Myocyte (in vitro differentiated cells): ENCODE measurements at places on chromosomes 16 and 17.
A peak's percentile ranks its signal among the peaks of the same experiment; 100 is the strongest.

- DNase-seq, result peak; percentile 73
Observed at GRCh38 chr16:27676839-27677238, 126.9 kb downstream of the KATNIP start.

DNA sequence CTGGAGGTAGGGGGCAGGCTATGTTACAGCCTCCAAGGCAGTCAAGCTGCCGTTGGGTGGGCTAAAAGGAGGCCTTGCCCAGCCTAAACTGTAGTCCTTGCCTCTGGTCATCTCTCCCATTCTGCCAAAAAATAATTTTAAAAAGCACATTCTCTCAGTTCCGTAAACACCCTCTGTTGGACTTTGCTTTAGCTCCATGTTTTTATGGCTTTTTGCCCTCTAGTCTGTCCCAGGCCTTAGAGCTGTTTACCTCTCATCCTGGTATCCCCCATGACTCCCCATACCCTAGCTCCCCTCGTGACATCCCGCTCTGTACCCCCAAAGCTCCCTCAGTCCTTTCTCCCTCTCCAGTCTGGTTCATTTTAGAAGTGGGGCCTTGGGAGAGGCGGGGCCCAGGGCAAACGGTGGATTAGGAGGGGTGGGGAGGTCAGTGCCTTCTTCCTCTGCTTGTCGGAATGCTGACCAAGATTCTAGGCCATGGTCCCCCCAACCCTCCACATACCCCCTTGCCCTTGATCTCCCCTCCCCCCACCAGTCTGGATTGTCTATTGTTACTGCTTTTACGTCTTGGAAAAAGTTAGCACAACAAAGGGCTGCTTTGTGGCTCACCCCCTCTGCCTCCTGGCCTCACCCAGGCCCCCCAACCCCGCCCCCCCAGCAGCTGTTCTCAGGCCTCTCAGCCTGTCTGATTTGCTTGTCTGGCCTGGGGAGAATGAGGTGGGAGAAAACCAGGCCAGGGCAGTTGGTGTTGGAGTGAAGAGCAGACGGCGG, 18.4 kb downstream of the GJD3 start:
- peak; percentile 95 for DNase-seq

- DNase-seq, result no peak
Observed at GRCh38 chr17:11925262-11926021, 71.8 kb downstream of the ZNF18 start.

DNA sequence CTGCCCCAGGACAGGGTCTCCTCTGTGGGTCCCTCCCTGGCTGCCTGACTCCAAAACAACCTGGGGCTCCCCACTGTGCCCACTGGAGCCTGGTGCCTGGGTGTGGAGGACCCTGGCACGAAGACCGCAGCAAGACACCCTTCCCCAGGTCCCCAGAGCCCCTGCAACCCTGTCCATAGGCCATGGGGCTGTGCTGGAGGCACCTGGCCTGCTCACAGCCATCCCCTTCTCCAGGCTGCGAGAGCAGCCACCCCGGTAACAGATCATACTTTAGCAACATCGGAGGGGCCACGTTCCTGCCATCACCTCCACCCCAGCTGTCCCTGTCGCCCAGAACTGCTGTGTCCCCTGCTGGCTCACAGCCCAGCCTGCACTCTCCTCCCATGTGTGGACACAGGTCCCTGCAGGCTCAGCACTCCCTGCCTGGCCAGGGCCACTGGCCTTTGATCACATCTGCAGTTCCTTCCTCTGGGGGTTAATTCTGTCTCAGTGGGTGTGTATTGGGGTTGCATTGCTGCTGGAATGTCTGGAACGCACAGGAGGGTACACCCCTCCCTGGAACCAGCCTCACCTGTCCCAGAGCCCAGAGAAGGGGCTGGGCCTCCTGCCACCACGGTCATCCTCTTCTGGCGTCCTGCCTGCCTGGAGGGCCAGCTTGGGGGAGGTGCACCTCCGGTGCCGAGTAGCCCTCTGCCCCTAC, 12.2 kb downstream of the PPL start:
- DNase-seq, result peak; percentile 60

- DNase-seq, result no peak
Observed at GRCh38 chr17:81841866-81842265, 7.0 kb upstream of the PPP1R27 start.

DNA sequence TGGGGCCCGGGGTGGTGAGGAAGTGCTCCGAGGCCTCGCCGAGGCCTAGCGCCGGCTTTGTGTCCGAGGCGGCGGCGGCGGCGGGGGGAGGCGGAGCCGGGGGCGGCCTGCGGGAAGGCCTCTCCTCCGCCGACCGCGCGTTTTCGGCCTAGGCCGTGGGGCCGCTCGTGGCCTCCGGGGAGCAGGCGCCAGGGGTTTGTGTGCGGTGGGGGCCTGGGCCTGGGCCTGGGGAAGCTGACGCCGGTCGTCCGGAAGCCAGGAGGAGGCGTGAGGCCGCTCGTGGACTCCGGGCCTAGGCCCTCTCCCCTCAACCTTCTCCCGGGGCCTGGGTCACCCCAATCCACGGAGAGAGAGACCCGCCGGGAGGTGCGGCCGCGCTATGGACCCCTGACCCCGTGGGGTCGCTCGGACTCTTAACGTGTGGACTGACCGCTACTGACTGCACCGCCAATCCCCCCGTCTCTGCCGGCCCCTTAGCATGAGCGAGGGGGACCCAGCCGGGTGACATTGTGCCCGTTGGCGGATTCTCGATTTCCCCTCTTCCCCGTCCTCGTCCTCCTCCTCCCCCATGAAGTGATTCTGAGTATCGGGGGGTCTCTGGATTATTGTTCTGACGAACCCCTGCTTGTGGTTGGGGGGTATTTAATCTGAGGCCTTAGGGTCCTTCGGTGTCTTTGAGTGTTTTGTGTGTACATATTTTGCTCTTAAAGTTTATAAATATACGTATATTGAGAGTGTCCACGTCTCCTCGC, 660 bp downstream of the RBBP6 start:
- peak; percentile 60 for DNase-seq

DNA sequence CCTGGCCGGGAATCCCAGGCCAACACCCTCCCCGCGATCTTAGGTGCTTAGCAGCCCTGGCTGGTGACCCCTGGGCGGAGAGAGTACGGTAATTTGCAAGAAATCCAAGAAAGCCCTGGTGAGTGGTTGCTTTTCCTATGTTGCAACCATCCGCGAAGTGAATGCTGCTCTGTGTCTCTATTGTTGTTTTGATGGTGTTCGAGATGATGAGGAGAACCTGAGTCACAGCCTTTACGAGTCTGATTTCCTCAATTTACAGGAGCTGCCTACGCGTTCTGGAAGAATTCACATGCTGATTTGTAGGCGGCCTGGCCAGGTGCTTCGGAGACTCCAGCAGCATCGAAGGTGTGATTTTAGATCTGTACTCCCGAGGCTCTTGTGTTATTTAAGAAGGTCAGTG, 63.3 kb downstream of the TMEM235 start:
- DNase-seq, result no peak

GRCh38 chr16:85676466-85676865, 12.3 kb downstream of the GINS2 start:
- DNase-seq, result no peak

DNA sequence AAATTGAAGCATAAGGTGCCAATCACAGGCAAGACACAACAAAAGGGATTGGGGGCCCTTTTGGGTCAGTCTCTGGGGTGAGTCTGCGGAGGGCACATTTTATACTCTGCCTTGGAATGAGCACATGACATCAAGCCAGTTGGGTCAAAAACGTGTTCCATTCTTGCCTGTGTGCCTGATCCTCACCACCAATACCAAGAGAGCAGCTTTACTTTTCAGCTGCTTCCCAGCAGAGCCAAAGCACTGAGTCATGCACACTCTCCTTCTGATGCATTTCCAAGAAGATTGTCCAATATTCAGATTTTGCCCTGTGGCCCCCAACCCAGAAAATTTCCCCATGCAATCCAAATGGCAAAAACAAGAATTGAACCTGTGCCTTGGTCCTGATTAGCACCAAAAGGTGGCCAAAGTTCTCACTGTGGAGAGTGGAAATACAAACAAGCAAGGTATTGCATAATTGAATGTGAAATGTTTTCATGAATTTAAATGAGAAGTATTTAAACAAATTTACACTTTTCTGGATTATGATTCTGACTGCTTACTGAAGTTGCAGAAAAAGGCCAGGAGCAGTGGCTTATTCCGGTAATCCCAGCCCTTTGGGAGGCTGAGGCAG, 217.8 kb upstream of the SOX9 start:
- DNase-seq, result peak; percentile 33

- DNase-seq, result no peak
Observed at GRCh38 chr17:79790805-79791734, 5.8 kb downstream of the CBX8 start.

- DNase-seq, result peak; percentile 13
Observed at GRCh38 chr17:74042744-74043486, 160.6 kb upstream of the RPL38 start.

- DNase-seq, result no peak
Observed at GRCh38 chr16:68194251-68194650, 41.7 kb downstream of the ESRP2 start.

DNA sequence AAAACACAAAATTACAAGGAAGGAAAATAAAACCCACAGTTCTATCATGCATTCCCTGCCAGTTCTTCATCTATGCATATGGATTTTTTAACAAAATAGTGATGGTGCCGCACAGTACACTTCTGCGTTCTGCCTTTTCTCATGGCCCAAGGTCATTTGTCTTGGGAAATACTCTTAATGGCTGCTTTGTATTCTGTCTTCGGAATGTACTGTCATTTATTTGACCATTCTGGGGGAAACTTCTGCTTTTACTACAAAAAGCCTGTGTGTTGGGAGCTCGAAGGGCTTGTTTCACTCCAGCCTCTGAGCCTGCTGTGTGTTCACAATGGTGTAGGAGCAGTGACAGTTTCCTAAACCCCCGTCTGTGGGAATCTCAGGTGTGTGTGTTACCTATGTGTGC, 82.8 kb upstream of the SEC14L1 start:
- DNase-seq, result no peak

- DNase-seq, result peak; percentile 78
Observed at GRCh38 chr17:14033166-14033565, 36.1 kb upstream of the COX10 start.

GRCh38 chr16:4115949-4116318, 308 bp downstream of the ADCY9 start:
- DNase-seq, result no peak

GRCh38 chr17:73510981-73511718, 133.1 kb downstream of the SDK2 start:
- DNase-seq, result no peak

- DNase-seq, result no peak
Observed at GRCh38 chr17:8753976-8754440, 4.3 kb downstream of the SPDYE4 start.

DNA sequence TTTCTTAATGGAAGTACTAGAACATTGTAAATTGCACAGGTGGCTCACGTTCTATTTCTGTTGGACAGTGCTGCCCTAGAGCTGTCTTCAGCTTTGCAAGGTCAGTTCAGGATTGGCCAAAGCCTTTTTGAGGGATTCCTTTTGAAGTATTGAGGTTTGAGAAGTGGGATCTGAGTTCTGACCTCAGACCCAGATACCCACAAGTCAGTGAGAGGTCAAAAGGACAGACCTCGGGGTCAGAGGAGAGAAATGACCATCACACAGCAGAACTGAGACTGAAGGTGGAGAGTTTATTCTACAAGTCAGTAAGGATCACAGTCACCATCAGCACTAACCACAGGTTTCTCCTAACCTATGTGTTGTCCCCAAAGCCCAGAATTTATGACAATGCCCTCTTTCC, 1.7 kb downstream of the ACSM5 start:
- peak; percentile 61 for DNase-seq

DNA sequence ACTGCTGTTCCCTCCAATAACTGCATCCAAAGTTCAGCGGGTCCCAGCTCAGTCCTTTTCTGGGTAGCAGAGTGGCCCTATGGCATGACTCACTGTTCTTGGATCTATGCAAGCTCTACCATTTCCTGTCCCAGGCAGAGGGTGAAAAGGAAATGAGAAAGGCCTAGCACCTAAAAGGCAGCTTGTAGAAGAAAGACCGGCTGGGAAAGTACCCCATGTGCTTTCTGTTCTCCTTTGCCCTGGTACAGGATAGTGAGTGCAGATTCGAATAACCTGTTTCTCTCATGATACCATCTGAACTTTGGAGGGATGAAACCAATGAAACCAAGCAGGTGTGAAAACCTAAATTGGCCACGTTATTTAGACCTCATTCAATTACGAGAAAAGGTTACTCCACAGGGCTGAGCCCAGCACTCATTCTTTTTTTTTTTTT, 12.7 kb upstream of the HASPIN start:
- no peak for DNase-seq

DNA sequence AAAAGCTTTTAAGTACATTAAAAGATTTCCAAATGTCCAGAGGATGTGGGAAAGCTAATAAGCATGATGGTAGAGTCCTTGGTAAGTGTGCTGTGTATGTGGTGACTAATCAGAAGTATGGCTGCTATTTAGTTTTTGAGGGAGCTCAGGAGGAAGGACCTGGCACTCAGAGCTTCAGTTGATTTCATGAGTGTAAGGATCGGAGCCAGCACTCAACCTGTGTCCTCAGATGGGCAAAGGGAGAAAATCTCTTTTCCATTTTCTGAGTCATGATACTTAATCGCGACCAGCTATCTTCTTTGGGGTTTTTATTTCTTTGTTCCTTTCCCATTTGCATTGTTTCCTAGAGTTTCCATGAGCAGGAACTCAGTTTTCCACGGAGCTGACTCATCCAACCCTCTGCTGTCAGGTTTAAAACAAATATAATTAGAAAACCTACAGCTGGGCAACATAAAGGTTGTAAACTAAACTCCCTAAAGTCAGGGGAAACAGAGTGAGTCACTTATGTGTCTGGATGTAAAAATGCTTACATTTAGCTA, 125.4 kb downstream of the MAP2K6 start:
- peak; percentile 14 for DNase-seq

DNA sequence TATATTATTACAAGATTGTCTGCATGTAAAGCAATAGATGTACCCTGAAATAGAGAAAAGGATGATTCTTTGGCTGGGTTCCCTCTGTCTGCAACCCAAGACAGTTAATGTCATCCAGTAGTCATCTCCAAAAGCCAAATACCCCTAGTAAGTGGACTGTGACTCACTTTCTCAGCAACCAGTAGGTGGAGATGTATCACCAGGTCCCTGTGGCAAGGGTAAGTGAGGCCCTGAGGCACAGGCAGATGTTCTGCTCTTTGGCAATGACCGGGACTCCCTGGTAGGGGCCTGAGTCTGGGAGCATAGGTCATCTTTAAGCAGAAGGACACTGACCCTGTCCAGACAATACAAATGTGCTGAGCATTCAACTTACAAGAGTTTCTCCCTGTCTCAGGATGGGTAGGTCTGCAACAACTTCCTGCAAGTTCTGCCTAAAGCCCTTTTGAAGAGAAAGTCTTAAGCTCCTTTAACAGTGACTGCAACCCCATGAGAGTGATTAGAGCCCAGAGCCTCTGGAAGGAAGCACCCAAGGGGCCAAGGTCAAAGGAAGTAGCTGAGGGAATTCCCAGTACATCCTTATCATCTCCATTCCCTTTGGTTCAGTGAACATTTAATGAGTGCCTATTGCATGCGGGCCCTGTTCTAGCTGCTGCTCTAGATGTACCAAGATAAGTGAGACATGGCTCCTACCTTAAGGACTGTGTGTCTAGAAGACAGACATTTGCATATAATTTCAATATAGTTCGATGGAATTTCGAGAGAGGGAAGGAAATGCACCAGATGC, 31.9 kb downstream of the PMP22 start:
- peak; percentile 46 for DNase-seq

DNA sequence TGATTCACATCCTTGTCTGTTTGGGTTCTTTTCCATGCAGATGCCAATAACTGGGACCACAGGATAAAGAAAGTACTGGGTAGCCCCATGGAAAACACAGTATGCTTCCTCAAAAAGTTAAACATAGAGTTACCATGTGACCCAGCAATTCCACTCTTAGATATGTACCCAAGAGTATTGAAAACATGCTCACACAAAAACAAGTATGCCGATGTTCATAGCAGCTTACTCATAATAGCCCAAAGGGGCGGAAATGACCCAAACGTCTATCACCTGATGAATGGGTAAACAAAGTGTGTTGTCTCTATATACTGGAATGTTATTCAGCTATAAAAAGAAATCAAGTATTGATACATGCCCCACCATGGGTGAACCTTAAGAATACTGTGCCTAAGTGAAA, 55.4 kb downstream of the CYB5B start:
- no peak for DNase-seq
